A549 treated with CORT108297 at 1 μM for 4 hours (cell line): ENCODE measurements at places on chromosomes 2 and 18. TPM values are rescaled to one million over a fixed set of nuclear protein-coding genes. Genes with fewer than 3 reads are reported as not detected.

ST8SIA3 gene
- total RNA-seq = not detected in 5 replicates

MROH2A gene
- 0.09 to 0.20 TPM (median 0.15 TPM) in 4 of 5 replicates, not detected in the other for total RNA-seq

KRCC1 gene
- 10.7 to 13.9 TPM (median 12.0 TPM) in 5 replicates for total RNA-seq

PPP3R1 gene
- 54.1 to 81.7 TPM (median 58.9 TPM) in 5 replicates for total RNA-seq

SDC1 gene
- total RNA-seq = 153 to 217 TPM (median 189 TPM) in 5 replicates

DHRS9 gene
- 2.4 to 3.4 TPM (median 2.8 TPM) in 5 replicates for total RNA-seq

RAB6C gene
- not detected in 5 replicates for total RNA-seq

CHRNA1 gene
- total RNA-seq = not detected in 5 replicates

ARHGEF33 gene
- 0.03 to 0.11 TPM (median 0.08 TPM) in 4 of 5 replicates, not detected in the other for total RNA-seq

SAG gene
- total RNA-seq = not detected in 5 replicates

TEX44 gene
- total RNA-seq = not detected in 5 replicates

GBX2 gene
- total RNA-seq = 2.1 to 3.1 TPM (median 2.9 TPM) in 5 replicates

ITGB6 gene
- total RNA-seq = 0.89 to 1.5 TPM (median 1.1 TPM) in 5 replicates

CHRNG gene
- total RNA-seq = not detected in 5 replicates

TLX2 gene
- 0.16 to 0.44 TPM (median 0.27 TPM) in 5 replicates for total RNA-seq

B3GNT7 gene
- 1.6 to 2.1 TPM (median 1.9 TPM) in 5 replicates for total RNA-seq

SCYGR4 gene
- not detected in 5 replicates for total RNA-seq

KLHL41 gene
- total RNA-seq = 0.07 to 0.37 TPM (median 0.21 TPM) in 5 replicates

DSC3 gene
- 1.2 to 2.2 TPM (median 1.7 TPM) in 5 replicates for total RNA-seq

KCNS3 gene
- total RNA-seq = 1.1 to 1.5 TPM (median 1.4 TPM) in 5 replicates

FAP gene
- total RNA-seq = 0.16 TPM in 1 of 5 replicates, not detected in the others

ALPP gene
- 0.59 to 0.81 TPM (median 0.74 TPM) in 5 replicates for total RNA-seq

MYO7B gene
- 0.09 to 0.27 TPM (median 0.13 TPM) in 5 replicates for total RNA-seq

TWIST2 gene
- 10.5 to 20.7 TPM (median 19.4 TPM) in 5 replicates for total RNA-seq

DYNAP gene
- not detected in 5 replicates for total RNA-seq

PAX3 gene
- not detected in 5 replicates for total RNA-seq

INHBB gene
- total RNA-seq = 11.9 to 20.8 TPM (median 16.5 TPM) in 5 replicates

ZNF396 gene
- total RNA-seq = 0.52 to 0.90 TPM (median 0.72 TPM) in 5 replicates

NEU2 gene
- not detected in 5 replicates for total RNA-seq

ZNF521 gene
- not detected in 5 replicates for total RNA-seq

PAX8 gene
- total RNA-seq = 0.66 to 0.95 TPM (median 0.83 TPM) in 5 replicates

LOXL3 gene
- 0.22 to 0.37 TPM (median 0.33 TPM) in 5 replicates for total RNA-seq

PROKR1 gene
- total RNA-seq = not detected in 5 replicates

PARD6G gene
- total RNA-seq = 2.8 to 3.5 TPM (median 3.2 TPM) in 5 replicates

TMEM200C gene
- 0.04 to 0.05 TPM in 2 of 5 replicates, not detected in the others for total RNA-seq

NTSR2 gene
- 0.07 to 0.13 TPM in 2 of 5 replicates, not detected in the others for total RNA-seq

SPRED2 gene
- total RNA-seq = 26.7 to 32.1 TPM (median 31.3 TPM) in 5 replicates

SLC11A1 gene
- 0.15 to 0.41 TPM (median 0.28 TPM) in 5 replicates for total RNA-seq

ORC2 gene
- 12.9 to 15.6 TPM (median 14.4 TPM) in 5 replicates for total RNA-seq

FLACC1 gene
- 0.09 to 0.31 TPM (median 0.18 TPM) in 4 of 5 replicates, not detected in the other for total RNA-seq

ANKRD62 gene
- not detected in 5 replicates for total RNA-seq

SGPP2 gene
- total RNA-seq = 0.21 to 0.33 TPM (median 0.27 TPM) in 5 replicates

GAD1 gene
- total RNA-seq = 0.53 to 0.67 TPM (median 0.61 TPM) in 5 replicates

SLC23A3 gene
- total RNA-seq = 0.47 to 1.0 TPM (median 0.72 TPM) in 5 replicates

IKZF2 gene
- total RNA-seq = 0.05 to 0.29 TPM (median 0.16 TPM) in 5 replicates
